Stimulated activated CD8-positive, alpha-beta memory T cell treated with anti-CD3 and anti-CD28 coated beads, Interleukin-7, amount 100 ng/mL, for 1 hour (primary cell): ENCODE measurements at places on chromosomes 4 and X.

GRCh38 chr4:8516061-8516573 is 64.1 kb upstream of the GPR78 start:
- no peak for DNase-seq

GRCh38 chr4:47643845-47644244 is 158.8 kb downstream of the ATP10D start:
- no peak for DNase-seq

- no peak for DNase-seq
These were observed 95.5 kb upstream of the MSX1 start for GRCh38 chr4:4763822-4764557.

GRCh38 chr4:176969011-176969410 is 176.3 kb upstream of the VEGFC start:
- no peak for DNase-seq

DNA sequence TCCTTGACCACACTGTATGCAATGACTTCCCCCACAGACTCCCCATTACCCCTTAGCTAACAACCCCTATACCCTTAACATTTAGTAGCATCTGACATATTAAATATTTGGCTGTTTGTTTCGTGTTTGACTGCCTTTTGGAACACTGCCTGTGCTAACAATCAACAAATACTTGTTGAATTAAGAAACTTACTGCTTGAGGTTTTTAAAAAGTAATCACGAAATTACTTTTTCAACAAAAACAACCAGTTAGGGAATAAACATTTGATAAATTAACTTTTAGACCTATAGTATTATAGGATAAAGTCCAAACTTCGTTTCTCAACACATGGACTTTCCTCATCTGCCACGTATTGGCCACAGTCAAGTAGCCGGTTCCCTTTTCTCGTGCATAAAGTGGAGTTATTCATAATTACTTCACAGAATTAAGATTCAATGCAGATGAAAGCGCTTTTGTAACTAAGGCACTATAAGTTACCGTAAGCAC is 555 bp upstream of the ELMOD2 start:
- DNase-seq: no peak

DNA sequence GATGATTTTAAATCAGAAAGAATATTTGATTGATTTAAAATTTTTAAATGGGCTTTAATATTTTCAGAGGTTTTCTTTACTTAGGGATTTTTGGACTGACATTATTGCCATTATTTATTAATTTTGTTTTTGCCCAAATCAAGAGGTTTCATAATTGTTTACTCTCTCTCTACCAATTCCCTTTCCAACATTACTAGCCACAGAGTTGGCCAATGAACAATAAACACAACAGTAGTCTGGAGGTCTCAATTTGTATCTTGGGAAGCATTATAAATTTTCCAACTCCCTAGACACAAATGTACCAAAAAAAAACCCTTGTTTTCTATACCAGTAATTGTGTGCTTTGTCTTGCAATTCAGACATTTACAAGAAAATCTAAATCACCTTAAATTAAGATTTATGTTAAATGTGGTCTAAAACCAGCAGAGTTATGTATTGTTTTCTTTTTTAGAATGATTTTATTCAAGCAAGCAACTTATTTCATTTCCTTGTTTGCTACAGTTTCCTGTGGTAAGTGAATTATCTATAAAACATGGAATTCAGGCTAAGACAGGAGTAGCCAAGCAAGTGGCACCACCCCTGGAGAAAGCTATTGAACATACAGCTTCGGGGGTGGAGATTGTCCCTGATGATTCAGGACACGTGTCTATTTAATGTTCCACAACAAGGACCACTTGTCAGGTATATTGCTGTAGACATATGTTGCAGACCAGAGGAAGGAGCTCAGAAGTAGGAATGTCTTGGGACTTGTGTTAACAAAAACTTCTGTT is 622 bp downstream of the KLKB1 start:
- no peak for DNase-seq

GRCh38 chr4:9893329-9894108 is 112.1 kb downstream of the DRD5 start:
- DNase-seq: no peak

- no peak for DNase-seq
These were observed 9.4 kb upstream of the AP1S2 start for GRCh38 chrX:15864023-15864422.

DNA sequence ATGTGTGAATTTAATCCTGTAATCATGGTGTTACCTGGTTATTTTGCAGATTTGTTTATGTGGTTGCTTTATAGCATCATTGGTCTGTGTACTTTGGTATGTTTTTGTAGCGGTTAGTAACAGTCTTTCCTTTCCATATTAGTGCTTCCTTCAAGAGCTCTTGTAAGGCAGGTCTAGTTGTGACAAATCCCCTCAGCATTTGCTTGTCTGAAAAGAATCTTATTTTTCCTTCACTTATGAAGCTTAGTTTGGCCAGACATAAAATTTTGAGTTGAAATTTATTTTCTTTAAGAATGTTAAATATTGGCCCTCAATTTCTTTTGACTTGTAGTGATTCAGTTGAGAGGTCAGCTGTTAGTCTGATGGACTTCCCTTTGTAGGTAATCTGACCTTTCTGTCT is 1096.1 kb upstream of the SLIT2 start:
- no peak for DNase-seq
